Lower lobe of right lung (tissue), 2 donors: ENCODE measurements at places on chromosomes 5 and 9. TPM values are rescaled to one million over a fixed set of nuclear protein-coding genes. Genes with fewer than 3 reads are reported as not detected.
A peak's percentile ranks its signal among the peaks of the same experiment; 100 is the strongest.

ARID3C gene
- total RNA-seq: not detected

MTX3 gene
- 13.5 TPM for total RNA-seq

SCGB3A1 gene
- total RNA-seq: 1,318 TPM

SPINK5 gene
- 2.1 TPM for total RNA-seq

RAB14 gene
- total RNA-seq: 101 TPM

MSX2 gene
- 0.27 TPM for total RNA-seq

FOXI1 gene
- not detected for total RNA-seq

TERT gene
- not detected for total RNA-seq

MCIDAS gene
- total RNA-seq: 0.56 TPM

SPINK1 gene
- not detected for total RNA-seq

PTPRD gene
- 17.2 TPM for total RNA-seq

SGCD gene
- total RNA-seq: 6.0 TPM

ITGA1 gene
- 84.4 TPM for total RNA-seq

PCDHGB2 gene
- 3.7 TPM for total RNA-seq

SHB gene
- 25.3 TPM for total RNA-seq

SPAG8 gene
- 13.3 TPM for total RNA-seq

GRCh38 chr9:109317979-109318741, 2.7 kb downstream of the EPB41L4B start:
- DNase-seq: no peak

- DNase-seq: no peak
Observed at GRCh38 chr5:142287973-142288313, 36.9 kb downstream of the SPRY4 start.

DNA sequence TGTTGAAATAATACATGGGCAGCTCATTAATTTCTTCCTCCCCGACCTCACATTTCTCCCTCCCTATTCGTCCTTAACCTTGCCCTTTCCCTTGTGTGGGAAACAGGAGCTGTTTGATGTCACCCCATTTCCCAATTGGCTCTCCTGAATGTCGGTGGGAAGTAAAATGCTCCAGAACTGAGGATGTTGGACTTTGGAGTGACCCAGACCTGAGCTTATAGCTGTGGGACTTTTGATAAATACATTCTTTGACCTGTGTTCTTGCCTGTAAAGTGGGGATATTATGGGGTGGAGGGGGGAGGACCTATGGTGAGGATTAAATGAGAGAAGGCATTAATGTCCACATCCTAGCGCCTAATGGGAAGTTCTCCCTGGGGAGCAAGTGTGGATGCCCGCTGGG, 91.3 kb downstream of the ZNF618 start:
- no peak for DNase-seq

DNA sequence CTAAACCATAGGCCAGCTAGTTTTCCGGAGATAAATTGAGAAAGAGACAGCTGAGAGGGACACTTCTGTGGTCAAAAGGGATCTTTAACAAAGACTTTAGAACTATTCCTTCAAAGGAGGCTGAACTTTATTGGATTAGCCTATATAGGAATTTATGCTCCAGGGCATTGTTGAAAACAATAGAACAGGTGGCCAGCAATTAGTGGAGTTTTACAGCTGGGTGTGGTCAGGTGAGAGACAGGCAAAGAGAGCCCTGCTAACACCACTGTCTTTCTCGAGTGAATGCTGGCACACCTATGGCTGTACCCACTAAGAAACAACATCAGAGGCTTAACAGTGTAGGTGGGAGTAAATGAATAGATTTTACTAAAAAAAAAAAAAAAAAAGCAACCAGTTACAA, 16.7 kb upstream of the TLR4 start:
- no peak for DNase-seq

DNA sequence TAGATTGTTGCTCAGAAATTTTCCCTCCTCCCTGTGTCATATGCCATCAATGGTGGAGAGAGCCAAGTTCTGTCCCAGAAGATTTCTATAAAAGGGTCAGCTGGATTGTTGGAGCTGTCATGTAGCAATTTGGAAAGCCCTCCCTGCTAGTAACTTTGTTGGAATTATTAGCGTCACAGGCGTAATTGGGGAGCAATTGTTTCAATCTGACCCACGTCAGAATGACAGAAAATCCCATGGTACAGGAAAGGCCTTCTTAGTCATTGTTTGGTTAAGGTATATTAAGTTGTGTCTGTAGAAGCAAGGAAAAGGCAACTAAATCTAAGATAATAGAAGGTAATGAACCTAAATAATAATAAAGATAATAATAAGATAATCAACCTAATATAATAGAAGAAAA, 148.4 kb downstream of the PLK2 start:
- DNase-seq: no peak

GRCh38 chr5:36125868-36126267, 25.8 kb downstream of the LMBRD2 start:
- no peak for DNase-seq

GRCh38 chr5:16245249-16245648, 65.7 kb upstream of the MARCHF11 start:
- DNase-seq: no peak

DNA sequence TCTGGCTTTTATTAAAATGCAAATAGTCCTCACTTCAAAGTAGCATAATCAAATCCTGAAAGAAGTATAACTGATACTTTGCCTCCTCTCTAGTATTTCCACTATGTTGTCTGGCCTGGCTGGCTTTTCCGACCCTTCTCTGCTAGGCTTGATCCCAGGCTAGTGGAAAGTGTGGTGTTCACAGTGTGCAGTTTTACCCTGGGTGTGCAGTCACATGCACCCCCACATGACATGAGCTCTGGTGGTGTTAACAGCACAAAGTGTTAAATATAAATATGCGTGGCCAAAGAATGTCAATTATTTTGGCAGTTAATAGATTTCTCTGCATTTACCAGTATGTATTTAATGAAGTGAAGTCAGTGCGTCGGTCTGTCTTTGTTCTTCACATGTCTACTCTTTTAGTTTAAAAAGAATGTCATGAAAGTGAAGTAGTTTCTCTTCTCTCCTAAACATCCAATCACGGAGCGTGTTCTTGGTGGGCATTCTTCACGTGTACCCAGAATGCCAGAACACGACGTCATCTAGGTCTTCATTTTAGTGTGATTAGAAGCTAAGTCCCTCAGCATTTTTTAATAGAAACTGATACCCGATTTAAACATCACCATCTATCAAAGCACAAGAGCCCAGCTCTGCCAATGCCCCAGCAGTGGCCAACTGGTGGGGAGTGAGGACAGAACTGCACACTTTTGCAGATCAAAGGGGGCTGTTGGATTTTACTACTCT, 286.4 kb downstream of the FANCC start:
- no peak for DNase-seq

DNA sequence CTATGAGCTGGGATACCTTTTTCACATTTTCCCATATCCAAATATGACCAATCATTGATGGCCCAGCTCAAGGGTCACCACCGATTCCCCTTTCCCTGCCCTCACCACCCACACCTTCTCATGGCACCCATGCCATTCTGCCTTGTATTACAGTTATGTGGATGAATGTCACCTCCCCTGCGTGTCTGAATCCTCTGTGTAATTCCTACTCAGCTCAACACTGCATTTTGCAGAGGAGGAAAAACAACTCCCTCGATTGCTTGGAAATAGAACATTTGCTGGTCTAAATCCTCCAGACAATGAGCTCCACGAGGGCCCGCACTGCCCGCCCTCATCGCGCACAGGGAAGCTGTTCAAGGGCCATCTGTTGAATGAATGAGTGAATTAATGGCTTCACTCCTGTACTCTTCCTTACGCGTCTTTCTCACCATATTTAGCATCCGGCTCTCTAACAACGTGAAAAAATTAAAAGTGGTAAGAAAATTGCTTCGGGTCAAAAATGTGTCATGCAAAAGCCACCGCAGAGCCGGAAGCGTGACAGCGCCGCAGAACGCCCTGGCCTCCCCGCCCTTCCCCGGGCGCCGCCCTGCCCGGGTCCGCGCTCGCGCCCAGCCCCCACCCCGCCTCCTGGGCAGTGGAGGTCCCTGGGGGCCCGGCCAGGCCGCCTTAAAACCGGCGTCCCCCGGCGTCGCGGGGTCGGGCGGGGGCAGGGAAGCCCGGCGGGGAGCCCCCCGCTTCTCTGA, 704 bp downstream of the SUSD1 start:
- DNase-seq: peak; percentile 87

- no peak for DNase-seq
Observed at GRCh38 chr5:173790177-173790719, 97.9 kb upstream of the CPEB4 start.

GRCh38 chr9:36818965-36819870, 214.8 kb downstream of the PAX5 start:
- DNase-seq: no peak

DNA sequence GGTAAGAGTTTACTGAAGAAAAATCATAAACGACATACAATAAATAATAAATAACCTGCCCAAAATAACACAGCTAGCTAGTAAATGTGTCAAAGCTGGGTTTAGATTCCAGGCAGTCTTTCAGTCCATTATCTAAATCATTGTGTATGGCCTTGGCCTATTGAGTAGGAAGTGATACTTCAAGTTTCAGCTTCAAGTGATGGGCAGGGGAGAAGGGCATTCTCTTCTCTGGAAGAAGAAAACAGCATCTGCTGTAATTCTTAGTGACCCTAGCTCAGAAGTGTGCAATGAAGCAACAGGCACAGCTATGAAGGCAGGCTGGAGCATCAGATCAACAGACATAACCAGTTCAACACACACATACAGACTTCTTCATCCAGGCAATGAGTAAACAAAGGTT, 42.5 kb downstream of the FNIP1 start:
- DNase-seq: no peak

- DNase-seq: no peak
Observed at GRCh38 chr5:62585751-62586150, 7.1 kb downstream of the LRRC70 start.

DNA sequence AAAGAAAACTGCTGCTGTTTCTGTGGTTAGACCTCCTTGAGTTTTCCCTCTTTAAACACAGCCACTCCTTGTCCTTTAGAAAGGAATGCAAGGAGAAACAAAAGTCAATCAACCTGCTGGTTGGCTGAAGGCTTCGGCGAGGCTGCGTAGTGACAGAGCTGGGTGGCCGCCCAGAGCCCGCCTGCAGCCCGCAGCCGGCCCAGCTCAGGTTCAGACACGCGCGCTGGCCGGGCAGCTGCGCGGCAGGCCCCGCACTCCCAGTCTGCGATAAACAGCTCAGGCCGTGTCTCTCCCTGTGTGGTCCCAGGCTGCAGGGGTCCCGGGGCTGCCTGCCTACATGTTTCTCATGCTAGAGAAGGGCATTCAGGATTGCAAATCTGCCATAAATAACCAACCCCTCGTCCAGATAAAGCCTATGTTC, 115.4 kb downstream of the HSD17B3 start:
- DNase-seq: peak; percentile 84

- DNase-seq: no peak
Observed at GRCh38 chr5:122492675-122493074, 180.6 kb downstream of the SNCAIP start.

DNA sequence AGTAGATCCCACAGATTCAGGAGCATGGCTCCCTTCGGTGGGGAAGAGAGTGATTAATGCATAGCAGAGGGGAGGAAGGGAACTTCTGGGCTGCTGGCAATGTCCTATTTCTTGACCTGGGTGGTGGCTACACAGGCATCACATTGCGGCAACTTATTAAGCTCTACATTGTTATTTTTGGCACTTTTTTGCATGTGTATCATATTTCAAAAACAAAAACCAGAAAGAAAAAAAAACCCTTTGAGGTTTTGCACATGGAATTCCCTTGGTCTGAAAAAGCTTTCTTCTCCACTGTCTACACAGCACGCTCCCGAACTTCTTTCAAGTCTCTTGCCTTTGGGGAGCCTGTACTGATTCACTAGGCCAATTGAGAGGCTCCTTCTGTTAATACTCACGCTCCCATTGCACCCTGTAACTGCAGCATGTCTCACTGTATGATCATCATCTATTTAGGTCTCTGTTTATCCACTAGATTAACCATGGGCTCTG, 25.1 kb downstream of the CEMIP2 start:
- DNase-seq: no peak

DNA sequence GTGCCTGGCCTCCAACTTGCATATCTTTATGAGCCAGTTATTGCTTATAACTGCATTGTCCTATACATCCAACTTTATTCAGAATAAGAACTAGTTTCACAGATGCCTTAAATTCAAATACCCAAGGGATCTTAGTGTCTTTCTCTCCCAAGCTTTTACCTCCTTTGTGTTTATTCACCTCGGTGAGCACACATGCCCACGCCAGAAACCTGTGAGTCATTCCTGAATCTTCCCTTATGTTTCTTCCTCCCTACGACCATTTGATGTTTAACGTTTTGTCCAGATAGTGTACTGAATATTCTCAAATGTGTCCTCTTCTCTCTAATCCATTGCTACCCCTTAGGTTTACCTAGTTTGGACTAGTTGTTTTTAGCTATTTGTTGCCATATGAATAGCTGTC, 55.5 kb upstream of the MEGF10 start:
- DNase-seq: no peak

- no peak for DNase-seq
Observed at GRCh38 chr5:80231243-80231642, 24.6 kb downstream of the SERINC5 start.

- DNase-seq: peak; percentile 80
Observed at GRCh38 chr9:124297551-124297901, 39.8 kb downstream of the NEK6 start.

DNA sequence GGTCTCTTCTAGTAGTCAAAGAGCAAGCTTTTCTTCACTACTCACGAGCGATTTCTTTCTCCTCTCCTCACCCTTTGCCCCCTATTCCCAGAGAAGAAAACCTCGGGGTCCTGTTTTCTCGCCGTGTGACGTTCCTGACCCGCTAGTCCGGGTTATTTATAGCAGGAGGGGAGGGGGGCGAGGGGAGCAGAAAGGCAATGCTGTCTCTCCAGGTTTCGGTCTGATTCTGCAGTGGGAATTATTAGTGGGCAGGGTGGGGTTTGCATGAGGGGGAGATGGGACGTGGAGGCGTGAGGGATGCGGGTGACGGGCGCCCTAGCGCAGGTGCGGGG, 847 bp upstream of the GABRB2 start:
- DNase-seq: no peak

DNA sequence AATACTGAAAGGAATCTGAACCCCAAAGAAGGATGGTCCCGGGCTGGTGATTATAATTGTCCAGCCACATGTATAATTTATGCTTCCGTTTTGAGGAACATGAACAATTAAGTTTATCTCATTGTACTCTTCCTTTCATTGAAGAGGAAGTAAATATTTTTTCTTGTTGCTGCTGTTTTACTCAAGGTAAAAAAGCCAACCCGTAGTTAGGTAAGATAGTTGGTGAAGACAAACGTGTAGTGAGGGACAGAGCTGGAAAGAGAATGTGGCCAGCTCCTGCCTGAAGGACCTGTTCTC, 5.1 kb downstream of the RCL1 start:
- DNase-seq: no peak

GRCh38 chr5:157050050-157050449, 8.9 kb downstream of the HAVCR1 start:
- DNase-seq: no peak

DNA sequence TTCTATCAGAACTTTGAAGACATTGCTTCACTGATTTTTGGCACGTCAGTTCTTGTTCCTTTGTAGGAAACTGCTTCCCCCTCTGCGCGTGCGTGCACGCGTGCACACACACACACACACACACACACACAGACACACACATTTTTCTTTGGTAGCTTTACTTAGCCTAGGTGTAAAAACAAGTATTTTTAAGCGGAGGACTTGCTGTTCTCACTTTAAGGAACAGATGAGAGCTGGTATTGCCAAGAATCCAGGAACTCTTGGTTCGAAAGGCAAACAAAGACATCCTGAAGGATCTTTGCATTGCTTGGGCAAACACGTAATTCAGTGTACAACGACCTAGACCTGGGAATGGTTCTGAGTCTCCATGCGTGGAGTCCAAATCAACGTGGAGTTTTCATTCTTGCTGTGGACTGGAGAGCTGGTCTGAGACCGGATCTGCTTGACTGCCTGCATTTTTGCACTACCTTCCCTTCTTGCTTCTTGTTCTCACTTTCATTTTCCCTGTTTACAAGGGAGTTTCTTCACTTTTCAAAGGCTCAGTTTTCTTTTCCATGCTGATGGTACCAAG, 8.2 kb downstream of the TMEM268 start:
- peak; percentile 81 for DNase-seq
